G401 (cell line): ENCODE measurements at places on chromosomes 5 and 9. TPM values are rescaled to one million over a fixed set of nuclear protein-coding genes. Genes with fewer than 3 reads are reported as not detected.

DNA sequence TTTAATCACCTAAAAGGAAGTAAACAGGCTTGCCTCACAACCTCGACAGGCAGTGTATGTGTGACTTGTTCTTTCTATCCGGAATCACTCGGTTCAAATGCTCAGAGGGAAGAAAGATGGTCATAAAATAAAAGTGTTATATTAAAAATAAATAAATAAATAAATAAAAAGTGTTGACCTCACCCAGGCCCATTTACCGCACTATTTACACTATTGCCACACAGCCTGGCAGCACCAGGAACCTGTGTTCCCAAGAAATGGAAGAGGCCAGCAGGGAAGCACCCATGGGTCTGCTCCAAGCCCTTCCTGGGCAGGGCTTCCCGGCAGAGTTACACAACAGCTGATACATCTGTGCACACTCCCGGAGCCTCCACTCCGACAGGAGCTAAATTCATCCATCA is 127.9 kb downstream of the EFNA5 start:
- DNase-seq = no peak

- no peak for DNase-seq
Measured at GRCh38 chr5:24598956-24599355, 45.8 kb downstream of the CDH10 start.

GRCh38 chr9:132834343-132834742 is 43.7 kb downstream of the AK8 start:
- DNase-seq = no peak

DNA sequence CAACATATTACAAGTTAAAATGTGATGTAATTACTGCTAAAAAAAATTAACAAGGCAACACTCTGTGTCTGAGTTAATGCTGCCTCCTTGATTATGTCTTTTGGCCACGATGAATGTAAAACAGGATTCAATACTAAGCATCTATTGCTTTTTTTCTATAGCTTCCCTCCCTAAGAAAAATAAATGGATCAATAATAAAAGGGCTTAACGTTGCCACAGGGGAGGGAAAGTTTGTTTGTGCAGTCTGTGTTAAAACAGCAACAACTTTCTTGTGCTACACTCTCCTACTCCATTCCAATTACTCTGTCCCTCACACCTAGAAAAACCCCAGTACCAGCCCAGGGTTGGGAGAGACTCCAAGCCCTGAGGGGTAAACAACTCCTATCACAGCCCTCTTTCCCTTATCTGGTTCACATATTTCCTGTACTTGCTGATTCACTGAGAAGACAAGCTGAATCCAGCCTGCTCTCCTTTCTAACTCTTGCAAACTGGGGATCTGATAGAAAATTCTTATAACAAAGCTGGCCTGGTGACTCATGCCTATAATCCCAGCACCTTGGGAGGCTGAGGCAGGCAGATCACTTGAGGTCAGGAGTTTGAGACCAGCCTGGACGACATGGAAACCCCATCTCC is 44.8 kb downstream of the PTPN3 start:
- DNase-seq = no peak

DNA sequence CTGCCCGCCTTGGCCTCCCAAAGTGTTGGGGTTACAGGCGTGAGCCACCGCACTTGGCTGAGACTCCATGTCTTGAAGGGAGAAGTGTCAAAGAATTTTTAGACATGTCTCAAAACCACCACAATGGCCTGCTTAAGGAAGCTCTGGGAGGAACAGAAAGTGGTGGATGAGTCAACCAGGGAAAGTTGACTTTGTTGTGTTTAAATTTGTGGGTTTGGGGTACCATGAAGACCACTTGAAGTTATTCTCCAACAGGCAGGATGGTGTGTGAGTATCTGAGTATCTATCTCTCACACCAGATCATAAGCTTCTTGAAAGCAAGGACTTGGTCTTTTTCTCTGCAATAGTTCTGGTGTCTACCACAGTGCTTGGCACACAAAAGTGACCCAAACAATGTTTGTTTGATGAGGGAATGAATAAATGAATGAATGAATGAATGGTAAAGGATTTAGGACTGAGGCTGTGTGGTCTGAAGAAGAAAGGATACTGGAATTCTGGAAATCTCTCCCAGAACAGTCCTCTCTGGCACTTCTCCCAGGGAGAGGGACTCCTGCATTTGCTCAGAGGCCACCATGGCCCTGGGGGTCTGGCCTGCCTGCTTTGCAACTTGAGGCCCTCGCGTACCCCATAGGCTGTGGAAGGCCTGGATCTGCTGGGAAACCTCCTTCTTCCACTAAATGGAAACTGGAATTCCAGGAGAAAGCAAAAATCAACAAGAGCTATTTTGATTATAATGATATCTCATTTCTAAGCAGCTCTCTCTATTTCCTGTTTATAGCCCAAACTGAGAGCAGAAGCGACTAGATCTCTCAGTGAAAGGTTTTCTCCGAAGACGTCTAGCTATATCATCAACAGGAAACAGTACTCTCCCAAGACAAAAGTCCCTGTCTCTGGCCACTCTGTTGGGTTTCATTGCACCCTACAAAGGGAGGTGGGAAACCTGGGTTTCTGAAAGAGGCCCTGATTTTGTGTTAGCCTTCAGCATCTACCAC is 187.9 kb downstream of the PALM2AKAP2 start:
- DNase-seq = no peak

The HMCN2 gene
- 0.07 TPM in 1 of 2 replicates, not detected in the other for total RNA-seq

The ASPN gene
- not detected in 2 replicates for total RNA-seq

The FREM1 gene
- 0.07 and 0.37 TPM in 2 replicates for total RNA-seq
